Activated CD4-positive, alpha-beta T cell treated with anti-CD3 and anti-CD28 coated beads for 36 hours (primary cell): ENCODE measurements at places on chromosomes 4 and X. TPM values are rescaled to one million over a fixed set of nuclear protein-coding genes. Genes with fewer than 3 reads are reported as not detected.

- H3K36me3 ChIP-seq: no peaks in the 10 kb centered on the region
- no peak overlapping the region for H3K4me3 ChIP-seq
- peaks cover 2% of the 10 kb centered on the region for H3K27me3 ChIP-seq
- no peak overlapping the region for H3K27ac ChIP-seq
- no peaks in the 10 kb centered on the region for H3K4me1 ChIP-seq
These were observed 26.5 kb downstream of the HNRNPDL start for GRCh38 chr4:82403725-82404124.

DNA sequence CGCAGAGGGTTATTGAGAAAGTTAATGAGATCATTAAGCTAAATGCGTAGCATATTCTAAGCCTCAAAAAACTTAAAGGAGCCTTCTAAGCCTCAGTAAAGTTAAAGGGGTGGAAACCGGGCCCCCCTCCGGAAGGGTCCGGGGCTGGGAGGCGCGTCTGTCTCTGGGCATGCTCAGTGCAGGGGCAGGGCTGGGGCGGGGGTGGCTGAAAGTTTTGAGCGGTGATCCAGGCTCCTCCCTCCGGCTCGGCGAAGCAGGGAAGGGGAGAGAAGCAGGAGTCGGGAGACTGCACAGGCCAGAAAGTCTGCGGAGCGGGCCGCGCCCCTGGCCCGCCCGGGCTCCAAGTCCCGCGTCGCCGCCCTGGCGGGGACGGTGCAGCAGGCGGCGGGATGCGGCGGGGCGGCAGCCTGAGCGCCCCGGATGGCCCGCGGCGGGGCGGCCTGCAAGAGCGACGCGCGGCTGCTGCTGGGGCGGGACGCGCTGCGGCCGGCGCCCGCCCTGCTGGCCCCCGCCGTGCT, at the start of gene EVC:
TSS of gene EVC (plus strand) at position 241 of the 518 bp plus-strand sequence. CDS start at position 421, 180 bp downstream.
- peak within 1 kb of the TSS; percentile 60 for H3K4me3 ChIP-seq
- DNase-seq: peak; percentile 45
- H3K4me1 ChIP-seq: peaks cover 21% of the 10 kb centered on the region
- peaks cover 46% of the 10 kb centered on the region for H3K27me3 ChIP-seq
- H3K36me3 ChIP-seq: peaks cover 1% of the 10 kb centered on the region
- H3K27ac ChIP-seq: peak within 1 kb of the TSS; percentile 18

DNA sequence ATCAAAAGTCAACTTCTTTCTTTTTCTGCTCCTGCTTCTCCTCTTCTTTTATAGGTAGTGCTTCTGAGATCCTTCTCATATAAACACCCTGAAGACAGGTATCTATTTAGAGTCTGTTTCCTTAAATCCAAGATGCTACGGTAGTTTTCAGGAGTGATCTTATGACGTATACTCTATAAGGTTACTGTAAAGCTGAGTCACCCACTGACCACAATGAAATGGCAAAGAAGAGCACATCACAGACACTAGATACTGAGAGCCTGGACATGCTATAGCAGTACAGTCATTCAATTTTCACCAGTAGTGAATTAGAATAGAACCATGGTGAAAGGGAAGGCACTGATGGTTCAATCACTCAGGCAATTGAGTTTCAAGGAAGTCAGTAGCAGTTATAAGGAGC, 412.5 kb downstream of the ADAM29 start:
- no peaks in the 10 kb centered on the region for H3K36me3 ChIP-seq
- H3K27ac ChIP-seq: no peak overlapping the region

DNA sequence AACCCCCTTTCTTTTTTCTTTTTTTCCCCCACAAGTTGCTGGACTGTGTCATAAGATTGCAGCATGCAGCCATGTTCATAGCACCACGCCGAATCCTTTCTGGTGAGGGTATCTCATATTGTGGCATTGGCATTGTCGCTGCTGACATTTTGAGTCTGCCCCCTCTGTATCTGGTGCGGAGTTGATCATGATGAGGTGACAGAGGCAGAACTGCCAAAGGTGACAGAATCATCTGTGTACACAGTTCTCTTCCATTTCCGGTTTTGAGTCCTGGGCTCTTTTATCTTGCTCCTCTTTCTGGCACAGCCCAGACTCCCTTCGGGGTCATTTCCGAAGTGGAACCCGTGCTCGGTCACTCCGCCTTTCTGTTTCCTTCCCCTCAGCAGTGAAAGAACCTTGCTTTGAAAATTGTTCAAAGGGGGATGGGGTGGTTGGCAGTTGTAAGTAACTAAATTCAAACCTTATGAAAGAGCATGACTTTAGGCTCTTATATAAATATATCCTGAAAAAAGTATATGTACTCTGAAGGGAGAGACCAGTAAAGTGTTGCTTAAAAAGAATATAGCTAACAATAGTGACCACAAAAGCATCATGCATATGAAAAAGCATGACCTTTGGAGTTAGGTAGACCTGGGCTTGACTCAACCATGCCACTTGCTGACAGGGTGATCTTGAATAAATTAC, 55.0 kb upstream of the BMP2K start:
- peak overlapping the region; percentile 29 for H3K27ac ChIP-seq
- DNase-seq: peak; percentile 56
- no peaks in the 10 kb centered on the region for H3K27me3 ChIP-seq
- peaks cover 19% of the 10 kb centered on the region for H3K4me1 ChIP-seq

DNA sequence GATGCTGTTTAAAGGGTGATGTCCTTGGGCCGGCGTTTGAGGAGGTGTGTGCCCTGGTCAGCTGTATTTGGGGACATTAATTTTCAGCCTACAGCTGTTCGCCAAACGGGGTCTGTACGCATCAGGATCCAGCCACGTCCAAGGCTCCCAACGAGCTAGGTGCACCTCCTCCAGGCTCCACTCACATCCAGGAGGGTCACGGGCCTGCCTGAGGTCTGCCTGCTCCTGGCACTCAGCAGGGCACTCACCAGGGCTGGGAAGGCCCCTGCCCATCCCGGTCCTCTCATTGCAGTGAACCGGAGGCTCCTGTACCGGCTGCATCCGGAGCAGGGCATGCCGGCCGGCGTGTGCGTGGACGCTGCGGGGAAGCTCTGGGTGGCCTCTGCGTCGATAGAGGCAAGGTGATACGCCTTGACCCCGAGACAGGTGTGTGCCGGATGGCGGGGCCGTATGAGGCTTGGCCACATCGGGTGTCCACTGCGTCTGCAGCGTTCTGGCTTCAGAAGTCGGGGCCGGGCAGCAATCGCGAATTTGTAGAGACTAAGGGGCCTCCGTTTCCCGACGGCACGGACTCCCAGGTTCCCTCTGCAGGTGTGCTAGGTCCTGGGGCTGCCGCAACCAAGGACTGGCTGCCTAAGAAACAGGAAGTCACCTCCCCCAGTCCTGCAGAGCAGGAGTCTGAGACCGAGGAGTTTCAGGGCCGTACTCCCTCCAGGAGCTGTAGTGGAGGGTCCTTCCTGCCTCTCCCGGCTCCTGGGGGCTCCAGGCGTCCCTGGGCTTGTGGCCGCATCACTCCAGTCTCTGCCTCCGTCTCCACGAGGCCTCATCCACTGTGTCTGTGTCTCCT, 27.5 kb upstream of the PLCXD1 start:
- H3K27me3 ChIP-seq: no peaks in the 10 kb centered on the region
- H3K4me1 ChIP-seq: peaks cover 16% of the 10 kb centered on the region
- H3K36me3 ChIP-seq: no peaks in the 10 kb centered on the region
- H3K4me3 ChIP-seq: no peak overlapping the region
- no peak overlapping the region for H3K27ac ChIP-seq

DNA sequence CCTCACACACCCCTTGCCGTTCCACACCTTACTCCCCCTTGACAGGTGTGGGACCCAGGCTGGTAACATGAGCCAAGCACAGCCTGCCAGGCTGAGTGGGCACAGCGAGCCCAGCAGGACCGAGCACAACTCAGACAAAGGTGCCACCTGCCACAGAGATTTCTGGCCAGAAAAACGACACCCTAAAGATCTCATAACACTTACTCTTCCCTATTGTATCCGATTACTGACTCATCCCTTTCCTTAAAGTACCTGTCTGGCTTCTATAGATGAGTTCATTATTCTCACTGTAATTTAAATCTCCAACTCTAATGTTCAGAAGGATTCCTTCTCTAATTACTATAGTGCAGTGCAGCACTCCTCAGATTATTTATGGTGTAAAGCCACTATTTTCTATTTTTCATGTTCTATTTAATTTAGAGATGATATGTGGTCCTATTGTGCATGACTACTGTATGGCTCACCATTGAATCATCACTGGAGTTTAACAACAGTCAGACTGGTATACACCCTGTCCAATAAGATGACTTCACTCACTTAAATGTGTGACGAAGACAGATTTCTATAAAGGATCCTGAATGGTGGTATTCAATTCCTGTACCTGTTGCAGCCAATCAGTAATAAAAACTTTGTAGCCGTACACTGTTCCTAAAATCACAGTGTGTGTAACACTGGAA, 7.6 kb upstream of the SYTL5 start:
- H3K27me3 ChIP-seq: peaks cover under 1% of the 10 kb centered on the region
- no peaks in the 10 kb centered on the region for H3K4me1 ChIP-seq
- no peaks in the 10 kb centered on the region for H3K36me3 ChIP-seq
- no peak for DNase-seq
- no peak overlapping the region for H3K27ac ChIP-seq

- no peak overlapping the region for H3K4me3 ChIP-seq
- DNase-seq: no peak
- no peak overlapping the region for H3K27ac ChIP-seq
- no peaks in the 10 kb centered on the region for H3K36me3 ChIP-seq
- no peaks in the 10 kb centered on the region for H3K4me1 ChIP-seq
These were observed 15.9 kb upstream of the NELFA start for GRCh38 chr4:2024683-2025082.

DNA sequence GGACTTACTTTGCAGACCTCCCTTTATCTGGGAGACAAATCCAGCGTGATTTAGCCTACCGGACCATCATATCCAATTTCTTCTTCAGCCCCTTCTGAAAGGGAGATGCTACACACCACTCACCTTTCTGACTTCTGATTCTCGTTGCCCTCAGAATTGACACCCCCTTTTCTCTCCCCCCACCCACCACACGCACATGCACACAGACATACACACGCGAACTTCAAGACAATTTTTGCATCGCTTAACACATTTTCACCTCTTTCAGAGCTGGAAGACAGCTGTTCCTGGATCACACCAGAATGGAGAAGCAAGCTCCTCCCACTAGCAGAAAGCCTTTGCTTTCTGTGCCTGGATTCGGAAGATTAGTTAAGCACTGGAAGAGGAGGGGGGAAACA, 1.0 kb upstream of the SNCA start:
- no peak for DNase-seq
- peaks cover 2% of the 10 kb centered on the region for H3K36me3 ChIP-seq
- H3K4me3 ChIP-seq: peak overlapping the region; percentile 70
- H3K27ac ChIP-seq: no peak overlapping the region

ASB12 gene
- not detected for total RNA-seq

UGT2A1 gene
- not detected for total RNA-seq

TLR8 gene
- not detected for total RNA-seq

CD40LG gene
- total RNA-seq: 146 TPM
